DMS153 (cell line): ENCODE measurements at places on chromosomes 5 and 9.

- DNase-seq, result no peak
Observed at GRCh38 chr5:77337686-77338085, 127.2 kb downstream of the PDE8B start.

DNA sequence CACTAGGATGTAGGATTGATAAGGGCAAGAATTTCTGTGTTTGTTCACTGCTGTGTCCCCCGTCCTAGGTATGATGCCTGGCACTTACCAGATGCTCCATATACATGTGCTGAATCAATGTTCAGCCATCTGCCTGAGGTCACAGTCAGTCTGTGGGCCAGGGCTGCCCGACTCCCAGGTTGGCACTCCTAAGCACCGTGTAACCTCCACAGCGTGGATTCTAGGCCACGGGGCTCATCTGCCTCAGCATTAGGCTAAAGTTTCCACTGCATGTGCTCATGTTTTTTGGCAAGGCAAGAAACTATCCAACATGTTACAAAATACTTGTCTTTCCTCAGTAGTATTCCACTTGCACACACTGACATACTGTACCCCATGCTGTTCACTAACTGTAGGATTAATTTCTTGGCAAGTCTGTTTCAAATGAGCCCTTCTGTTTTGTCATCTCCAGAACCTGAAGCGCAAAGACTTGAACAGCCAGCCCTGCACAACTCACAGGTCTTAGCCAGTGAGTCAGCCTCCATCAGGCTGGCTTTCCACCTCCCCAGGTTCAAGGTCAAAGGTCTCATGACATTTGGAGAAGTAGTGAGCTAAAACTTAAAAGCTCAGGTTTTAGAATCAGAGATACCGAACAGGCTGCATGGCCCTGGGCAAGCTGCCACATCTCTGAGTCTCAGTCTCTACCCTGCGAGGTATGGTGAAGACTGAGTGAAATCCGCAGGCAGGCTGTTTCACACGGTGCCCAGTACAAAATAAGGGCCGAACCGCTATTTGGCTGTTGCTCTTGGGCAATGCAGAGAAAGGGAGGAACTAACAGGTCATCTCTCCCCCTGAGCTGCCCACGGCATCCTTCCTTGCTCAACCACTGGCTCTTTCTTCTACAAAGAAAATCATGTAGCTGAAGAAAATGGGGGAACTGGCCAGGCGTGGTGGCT lies 7.2 kb downstream of the TOR1A start:
- no peak for DNase-seq

DNA sequence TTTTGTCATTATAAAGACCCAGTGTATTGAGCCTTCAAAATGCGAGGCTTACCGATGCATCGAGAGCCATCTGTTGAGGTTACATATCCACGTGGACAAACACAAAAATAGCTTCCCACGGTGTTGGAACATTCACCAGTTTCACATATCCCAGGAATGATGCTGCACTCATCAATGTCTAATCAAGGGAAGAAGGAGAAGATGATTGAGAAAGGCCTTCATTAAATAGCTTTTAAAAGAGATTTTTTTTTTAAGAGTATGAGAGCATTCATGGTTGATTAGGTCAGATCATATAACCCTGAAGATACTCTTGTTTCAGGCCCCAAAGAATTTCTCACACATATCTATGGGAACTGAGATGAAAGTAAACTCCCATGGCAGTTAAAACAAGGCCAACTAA lies 129.4 kb downstream of the FBN2 start:
- DNase-seq, result no peak

DNA sequence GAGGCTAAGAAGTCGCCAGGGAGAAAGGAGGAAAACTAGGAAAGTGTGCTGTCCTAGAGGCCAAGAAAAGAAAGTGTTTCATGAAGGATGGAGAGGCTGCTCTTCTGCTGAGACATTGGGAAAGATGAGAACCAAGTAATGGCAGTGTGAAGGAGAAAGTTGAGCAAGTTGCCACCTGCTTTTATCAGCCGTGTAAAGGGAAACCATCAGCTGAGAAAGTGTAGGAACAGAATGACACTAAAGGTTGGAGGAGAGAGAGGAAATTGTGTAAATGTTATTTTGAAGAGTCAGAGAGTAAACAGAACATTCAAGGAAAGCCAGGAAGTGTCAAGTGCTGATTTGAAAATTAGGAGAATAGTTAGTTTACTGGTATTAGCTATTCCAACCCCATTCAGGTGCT lies 125.0 kb downstream of the CEMIP2 start:
- DNase-seq, result no peak

DNA sequence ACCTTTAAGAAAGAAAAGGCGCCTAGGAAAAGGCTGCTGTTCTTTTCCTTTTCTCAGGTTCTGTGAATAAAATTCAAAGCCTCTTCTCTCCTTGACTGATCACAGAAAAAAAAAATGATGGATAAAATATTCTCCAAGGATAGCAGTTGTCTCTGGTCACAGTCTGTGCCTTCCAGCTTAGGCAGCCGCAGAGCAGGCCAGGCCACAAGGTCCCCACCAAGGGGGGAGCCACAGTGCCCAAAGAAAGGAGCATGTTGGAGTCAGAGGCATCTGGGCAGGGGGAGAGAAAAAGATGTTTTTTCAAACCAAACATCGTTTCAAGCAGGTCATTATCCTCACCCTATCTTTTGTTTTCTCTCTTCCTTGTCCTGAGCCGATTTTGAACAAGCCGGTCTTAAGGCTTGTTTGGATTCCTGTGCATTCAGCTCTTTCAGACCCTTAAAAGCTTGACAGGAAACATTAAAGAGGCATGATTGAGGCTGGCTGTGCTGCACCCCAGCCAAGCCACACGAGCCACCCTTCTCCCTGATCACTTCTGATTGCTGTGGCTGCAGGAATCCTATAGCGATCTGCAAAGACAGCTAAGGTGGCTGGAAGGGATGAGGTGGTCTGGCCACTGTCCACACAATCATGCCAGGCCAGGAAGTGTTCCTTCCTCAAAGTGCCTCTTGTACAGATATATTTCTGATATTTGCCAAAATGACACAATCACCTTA lies 284.6 kb upstream of the TLE4 start:
- no peak for DNase-seq

- no peak for DNase-seq
Observed at GRCh38 chr9:123073991-123074422, 40.5 kb downstream of the GPR21 start.

- peak; percentile 39 for DNase-seq
Observed at GRCh38 chr9:112091810-112092209, 83.3 kb downstream of the SUSD1 start.

GRCh38 chr5:115579216-115579615 lies 23.1 kb downstream of the TICAM2 start:
- no peak for DNase-seq

- no peak for DNase-seq
Observed at GRCh38 chr9:124366476-124367220, 48.6 kb downstream of the PSMB7 start.

- DNase-seq, result no peak
Observed at GRCh38 chr5:39713250-39713916, 288.6 kb upstream of the DAB2 start.

- no peak for DNase-seq
Observed at GRCh38 chr5:156396063-156396829, 69.3 kb downstream of the SGCD start.

- no peak for DNase-seq
Observed at GRCh38 chr9:112020680-112021596, 124.3 kb downstream of the UGCG start.

DNA sequence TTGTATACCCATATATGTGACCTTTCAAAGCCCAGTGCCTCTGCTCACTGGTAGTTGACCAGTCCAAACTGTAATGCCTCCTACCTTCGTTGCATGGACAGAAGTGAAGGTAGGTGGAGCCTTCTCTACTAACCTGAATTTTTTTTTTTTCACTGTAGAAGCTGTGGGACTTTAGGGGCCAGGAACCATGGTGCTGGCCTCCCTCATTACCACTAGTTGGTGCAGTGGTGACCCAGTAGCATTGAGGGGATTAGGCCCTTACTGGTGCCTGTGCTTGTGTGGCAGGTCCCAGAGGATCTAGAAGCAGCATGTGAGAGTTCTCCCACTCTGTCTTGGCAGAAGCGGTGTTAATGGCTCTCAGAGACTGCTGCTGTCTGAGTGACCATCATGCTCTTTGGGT lies 2.3 kb downstream of the RALGPS1 start:
- no peak for DNase-seq

DNA sequence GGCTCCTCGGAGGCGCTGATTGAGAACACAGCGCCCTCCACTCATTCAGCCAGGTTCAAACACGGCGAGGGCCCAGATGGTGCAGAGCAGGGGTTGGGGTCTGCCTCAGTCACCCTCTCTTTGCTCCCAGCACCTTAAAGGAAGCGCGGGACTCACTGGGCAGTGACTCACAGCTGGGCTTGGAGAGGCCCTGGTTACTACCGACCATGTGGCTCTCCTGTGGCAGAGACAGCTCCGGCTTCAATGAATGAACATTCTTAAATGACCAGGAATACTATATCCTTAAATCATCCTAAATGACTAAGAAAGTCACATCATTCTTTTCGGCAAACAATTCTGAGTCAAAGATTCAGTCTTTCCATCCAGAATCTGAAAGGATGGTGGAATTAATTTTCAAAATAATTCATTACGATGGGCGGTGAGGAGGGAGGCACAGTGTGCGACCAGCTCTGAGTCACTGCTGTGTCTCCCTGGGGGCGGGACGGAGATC lies 1.6 kb upstream of the INPP5E start:
- DNase-seq, result no peak

GRCh38 chr5:35856765-35857351 lies at the start of gene IL7R:
IL7R (plus strand) TSS chr5:35856891; CDS start chr5:35856978, 87 bp downstream.
- no peak for DNase-seq

DNA sequence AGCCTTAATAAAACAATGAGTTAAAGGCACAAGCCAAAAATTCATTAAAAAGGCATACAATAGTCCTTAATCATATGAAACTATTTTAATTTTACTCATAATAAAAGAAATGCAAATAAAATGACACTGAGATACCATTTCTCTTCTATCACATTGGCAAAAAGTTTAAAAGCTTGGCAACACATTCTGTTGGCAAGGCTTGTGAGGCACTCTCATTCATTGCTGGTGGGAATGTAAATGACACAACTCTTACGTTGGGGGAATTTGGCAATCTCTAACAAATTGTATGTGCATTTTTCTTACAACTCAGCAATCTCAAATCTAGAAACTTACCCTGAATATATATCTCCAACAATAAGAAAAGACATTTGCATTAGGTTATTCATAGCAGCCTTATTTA lies 111.6 kb downstream of the PRELID2 start:
- DNase-seq, result no peak

GRCh38 chr5:132274050-132274792 lies 16.7 kb downstream of the PDLIM4 start:
- DNase-seq, result no peak

- no peak for DNase-seq
Observed at GRCh38 chr5:160375166-160375565, 4.7 kb upstream of the C1QTNF2 start.

DNA sequence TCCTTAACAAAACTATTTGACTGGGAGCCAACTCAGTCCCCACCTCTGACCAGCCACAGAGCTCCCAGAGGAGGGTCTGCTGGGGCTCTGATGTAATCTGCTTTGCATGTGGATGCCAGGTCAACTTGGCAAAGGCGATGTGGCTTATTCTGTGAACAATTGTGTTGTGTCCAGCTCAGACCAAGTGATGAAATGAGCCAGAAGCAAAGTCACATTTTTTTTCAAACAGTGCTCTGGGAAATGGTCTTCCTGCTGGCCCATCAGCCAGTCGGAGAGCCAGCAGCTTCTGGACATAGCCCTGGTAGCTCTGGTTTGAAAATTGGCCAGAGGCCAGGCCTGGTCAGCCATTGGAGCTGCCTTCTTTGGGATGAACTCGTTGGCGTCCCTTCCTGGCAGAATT lies 86.5 kb downstream of the ANGPTL2 start:
- DNase-seq, result no peak

DNA sequence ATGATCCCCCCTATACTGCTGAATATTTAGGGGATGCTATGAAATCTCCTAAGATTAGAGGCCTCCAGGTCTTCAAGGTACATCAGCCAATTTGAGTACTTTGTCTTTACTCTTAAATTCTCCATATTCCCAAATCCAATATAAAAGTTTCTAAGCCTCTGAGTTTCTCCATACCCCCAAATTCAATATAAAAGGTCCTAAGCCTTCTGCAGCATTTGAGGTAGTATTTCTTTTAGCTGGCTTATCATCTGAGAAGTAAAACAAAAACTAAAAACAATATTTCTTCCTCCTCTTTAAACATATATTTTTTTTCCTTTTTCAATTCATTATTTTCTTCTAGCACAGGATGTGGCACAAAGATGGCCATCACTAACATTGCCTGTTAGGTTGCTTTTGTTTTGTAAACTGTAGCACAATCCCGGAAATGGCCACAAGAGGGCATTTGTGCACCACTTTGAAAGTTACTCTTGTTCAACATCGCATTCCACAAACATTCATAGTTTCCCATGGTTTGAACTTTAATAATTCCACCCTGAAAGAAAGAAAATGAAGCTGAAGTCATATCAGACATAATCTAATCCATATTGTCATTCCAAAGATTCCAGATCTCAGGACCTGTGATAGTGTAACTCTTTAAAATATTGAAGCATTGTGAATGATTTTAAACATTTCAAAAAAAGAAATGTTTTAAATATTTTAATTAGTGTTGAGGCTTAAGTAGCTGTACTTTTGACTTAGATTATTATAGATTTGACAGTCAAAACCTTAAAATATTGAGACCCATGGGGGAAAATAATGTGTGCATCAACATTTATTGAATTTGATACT lies 21.0 kb upstream of the SCGB3A2 start:
- no peak for DNase-seq

DNA sequence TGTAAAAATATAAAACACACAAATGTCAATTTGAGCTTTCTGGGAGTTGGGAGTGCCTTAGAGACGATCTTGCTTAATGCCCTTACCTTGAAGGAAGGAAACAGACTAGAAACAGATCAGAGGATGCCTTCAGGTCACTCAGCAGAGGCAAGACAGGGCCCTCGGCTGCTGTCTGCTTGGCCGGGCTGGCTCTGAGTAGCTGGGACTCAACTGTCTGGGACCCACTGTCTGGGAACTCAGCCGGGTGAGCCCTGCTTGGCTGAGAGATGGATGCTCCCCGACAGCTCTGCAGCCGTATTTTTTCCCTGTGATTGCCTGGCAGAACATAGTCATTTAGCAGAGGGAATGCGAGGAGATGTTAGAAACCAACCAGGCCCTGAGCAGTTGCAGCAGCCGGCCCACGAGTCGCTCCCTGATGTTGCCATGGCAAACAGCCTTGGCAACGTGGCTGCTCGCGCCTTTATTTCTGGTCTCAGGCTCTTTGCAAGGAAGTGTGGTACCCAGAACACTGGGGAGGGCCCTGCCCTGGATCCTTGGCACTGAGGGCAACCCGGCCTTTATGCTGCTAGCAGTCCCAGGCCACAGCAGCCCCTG lies 10.9 kb downstream of the PPARGC1B start:
- DNase-seq, result no peak

DNA sequence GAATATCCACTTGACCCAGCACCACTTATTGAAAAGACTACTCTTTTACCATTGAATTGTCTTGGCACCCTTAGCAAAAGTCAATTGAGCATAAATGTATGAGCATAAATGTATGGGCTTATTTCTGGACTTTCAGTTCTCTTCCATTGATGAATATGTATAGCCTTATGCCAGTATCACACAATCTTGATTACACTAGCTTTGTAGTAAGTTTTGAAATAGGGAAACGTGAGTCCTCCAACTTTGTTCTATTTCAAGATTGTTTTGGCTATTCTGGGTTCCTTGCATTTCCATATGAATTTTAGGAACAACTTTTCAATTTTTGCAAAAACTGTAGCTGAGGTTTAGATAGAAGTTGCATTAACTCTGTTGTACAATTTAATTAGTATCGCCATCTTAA lies 601.0 kb downstream of the TLE1 start:
- no peak for DNase-seq

- no peak for DNase-seq
Observed at GRCh38 chr5:1867114-1867814, 15.5 kb downstream of the IRX4 start.

- DNase-seq, result no peak
Observed at GRCh38 chr9:626596-626995, 214.9 kb upstream of the DMRT1 start.
